ENCODE measurements at places on chromosomes 3 and 15. TPM values are rescaled to one million over a fixed set of nuclear protein-coding genes. Genes with fewer than 3 reads are reported as not detected.

DNA sequence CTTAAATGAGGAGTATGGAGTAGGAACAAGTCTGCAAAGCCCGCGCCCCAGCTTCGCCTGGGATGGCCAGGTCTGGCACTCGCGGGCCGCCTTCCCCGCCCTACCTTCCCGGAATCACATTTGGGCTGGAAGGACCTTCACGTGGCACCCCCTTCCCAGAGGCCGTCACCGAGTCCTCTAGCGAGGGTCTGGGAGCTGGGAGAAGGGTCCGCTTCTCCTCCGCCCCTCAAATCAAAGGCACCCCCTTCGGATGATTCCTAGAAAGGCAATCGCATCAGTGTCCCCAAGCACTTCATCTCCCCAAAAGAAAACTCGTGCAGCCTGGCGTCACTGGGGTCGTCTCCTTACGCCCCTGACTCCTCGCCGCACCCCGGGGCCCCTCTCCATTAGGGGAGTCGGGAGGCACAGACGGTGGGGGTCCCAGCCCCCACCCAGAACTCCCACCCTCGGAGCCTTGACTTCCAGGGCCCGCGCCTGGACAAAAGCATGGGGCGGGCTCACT, 380 bp downstream of the MYLK start:
- DNase-seq = no peak
- no peak overlapping the region for H3K27ac ChIP-seq
- H3K27me3 ChIP-seq = no peaks in the 10 kb centered on the region
- peaks cover 11% of the 10 kb centered on the region for H3K4me1 ChIP-seq
- H3K36me3 ChIP-seq = no peaks in the 10 kb centered on the region

- DNase-seq = no peak
- no peak overlapping the region for H3K27ac ChIP-seq
- no peaks in the 10 kb centered on the region for H3K27me3 ChIP-seq
- no peak overlapping the region for H3K4me3 ChIP-seq
- no peaks in the 10 kb centered on the region for H3K36me3 ChIP-seq
Measured at GRCh38 chr15:32819448-32819847, 101.6 kb downstream of the GREM1 start.

The PSTPIP1 gene
- total RNA-seq = 2.3 TPM

The TMEM207 gene
- not detected for total RNA-seq

The CNTN4 gene
- total RNA-seq = 5.7 TPM

Data from right atrium auricular region (tissue), 2 donors.